B cell (primary cell): ENCODE measurements at places on chromosomes 12 and 14.

DNA sequence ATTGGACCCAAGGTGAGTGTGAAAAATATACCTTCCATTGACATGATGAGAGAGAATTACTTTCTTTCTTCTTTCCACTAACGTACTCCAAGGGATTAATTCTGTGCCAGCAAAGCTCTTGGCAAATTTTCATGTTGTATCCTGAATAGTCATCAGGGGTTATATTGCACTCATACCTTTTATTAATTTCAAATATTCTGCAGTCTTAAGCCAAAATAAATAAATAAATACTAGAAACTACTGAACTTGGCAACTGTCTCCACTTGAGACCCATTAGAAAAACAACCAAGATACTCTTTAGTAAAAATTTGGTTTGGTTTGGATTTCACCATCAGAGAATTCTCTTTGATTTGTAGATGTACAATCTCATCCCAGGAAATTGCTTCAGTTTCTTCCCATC, 22.1 kb upstream of the CLEC14A start:
- DNase-seq: no peak

- no peak for DNase-seq
These were observed 454.5 kb downstream of the ADAMTS20 start for GRCh38 chr12:43097471-43097870.

- no peak for DNase-seq
These were observed 79.1 kb downstream of the CMKLR1 start for GRCh38 chr12:108260039-108260438.

DNA sequence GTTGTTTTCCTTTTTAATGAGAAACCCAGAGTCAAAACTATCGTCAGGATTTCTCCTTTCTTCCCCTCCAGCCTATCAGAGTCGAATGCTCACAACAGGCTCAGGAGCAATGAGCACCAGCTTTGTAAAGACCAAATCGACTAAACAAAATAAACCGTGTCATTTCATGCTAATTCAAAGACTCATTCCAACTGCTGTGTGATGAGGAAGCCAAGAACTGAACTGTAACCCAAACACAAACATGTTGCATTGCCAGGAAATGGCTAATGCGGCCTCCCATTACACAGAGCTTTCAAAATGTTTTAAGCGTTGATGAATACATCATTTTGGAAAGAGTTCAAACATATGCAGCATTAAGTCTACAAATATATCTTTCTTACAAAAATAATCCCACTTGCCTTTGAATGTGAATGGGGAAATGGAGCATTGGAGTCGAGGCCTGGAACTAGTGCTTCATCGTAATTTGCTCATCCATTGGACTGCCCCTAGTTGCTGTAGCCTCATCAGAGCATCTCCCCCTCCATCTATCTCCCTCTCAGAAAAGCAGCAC, 349.5 kb downstream of the GXYLT1 start:
- no peak for DNase-seq

- no peak for DNase-seq
These were observed 209.3 kb downstream of the DAD1 start for GRCh38 chr14:22379727-22380126.

DNA sequence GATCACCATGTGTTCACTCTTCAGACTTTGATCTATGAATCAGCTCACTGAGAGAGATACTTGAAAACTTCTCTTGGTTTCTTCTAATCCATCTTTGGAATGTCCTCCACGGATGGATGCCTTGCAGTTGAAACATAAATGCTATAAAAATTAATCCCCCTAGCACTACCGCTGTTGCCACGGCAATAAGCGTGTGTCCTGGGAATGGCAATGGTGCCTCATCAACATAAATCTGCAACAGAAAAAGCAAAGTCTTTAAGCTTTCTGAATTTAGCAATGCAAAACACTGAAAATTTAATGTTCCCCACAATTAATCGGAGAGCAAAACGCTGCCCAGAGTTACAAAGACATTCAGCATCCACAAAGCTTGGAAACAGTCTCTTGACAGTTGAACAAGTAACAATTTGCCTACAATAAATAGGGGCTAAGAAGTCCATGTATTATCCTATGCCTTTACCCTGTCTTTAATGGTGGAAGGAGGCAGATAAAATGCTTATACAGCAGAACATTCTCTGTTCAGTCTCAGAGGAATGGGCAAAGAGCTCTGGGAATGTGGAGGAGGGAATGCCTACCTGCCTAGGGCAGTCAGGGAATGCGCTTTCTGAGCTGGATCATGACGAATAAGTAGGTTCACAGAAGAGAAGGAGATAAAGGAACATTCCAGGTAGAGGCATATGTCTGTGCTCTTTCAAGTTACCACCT, 70.9 kb upstream of the PPP4R3A start:
- DNase-seq: no peak

DNA sequence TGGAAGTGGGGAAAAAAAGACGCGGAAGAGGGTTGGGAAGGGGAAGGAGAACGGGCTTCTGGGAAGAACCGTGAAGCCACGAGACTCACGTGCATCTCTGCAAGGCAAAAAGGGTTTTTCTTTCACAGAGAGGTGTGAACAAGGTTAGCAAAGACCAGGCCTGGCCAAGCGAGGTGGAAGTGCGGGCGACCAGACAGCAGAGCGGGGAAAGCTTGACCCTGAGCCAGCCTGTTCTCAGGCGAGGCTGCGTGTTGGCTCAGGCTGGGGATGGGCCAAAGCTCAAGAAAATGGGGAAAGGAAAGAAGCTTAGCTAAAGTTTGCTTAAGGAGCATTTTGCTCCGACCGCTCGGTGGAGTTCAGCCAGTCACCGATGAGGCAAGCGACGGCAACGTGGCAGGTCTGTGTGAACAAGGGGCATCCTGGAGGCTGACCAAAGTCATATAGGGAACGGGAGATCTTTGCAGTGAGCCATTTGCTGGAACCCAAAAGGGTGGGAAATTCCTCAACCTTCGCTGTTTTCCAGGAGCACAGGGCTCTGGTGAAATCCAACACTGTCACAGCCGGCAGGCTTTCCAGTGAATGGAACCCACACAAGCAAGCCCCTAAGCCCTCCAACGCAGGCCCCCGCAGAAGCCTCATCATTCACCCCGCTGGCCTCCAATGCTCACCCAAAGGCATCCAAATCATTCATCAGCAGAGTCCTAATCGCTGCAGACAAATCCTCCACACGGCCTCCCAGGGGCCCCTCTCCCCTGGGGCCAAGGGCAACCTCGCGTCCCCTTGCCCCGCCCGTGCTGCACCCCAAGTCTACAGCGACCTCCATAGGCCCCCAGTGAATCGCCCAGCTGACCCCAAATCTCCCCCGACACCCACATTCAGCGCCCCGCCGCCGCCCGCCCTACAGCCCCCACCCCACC, 754 bp downstream of the ZNF605 start:
- DNase-seq: peak; percentile 16

DNA sequence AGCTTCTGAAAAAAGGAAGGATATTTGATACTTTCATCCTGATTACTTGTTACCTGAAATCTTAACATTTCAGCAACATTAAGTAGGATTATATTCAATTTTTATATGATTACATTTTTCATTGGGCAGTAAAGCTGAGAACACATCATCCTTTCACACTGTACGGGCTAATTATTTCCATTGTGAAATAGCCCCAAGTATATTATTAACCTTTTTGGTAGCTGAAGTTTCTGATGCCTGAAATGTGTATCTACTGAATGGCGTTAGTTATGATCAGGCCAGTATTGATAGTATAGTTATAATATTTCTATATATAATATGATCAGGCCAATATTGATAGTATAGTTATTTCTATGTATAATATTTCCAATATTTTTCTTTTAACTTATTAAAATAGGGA, 10.1 kb downstream of the SPATS2 start:
- DNase-seq: no peak

DNA sequence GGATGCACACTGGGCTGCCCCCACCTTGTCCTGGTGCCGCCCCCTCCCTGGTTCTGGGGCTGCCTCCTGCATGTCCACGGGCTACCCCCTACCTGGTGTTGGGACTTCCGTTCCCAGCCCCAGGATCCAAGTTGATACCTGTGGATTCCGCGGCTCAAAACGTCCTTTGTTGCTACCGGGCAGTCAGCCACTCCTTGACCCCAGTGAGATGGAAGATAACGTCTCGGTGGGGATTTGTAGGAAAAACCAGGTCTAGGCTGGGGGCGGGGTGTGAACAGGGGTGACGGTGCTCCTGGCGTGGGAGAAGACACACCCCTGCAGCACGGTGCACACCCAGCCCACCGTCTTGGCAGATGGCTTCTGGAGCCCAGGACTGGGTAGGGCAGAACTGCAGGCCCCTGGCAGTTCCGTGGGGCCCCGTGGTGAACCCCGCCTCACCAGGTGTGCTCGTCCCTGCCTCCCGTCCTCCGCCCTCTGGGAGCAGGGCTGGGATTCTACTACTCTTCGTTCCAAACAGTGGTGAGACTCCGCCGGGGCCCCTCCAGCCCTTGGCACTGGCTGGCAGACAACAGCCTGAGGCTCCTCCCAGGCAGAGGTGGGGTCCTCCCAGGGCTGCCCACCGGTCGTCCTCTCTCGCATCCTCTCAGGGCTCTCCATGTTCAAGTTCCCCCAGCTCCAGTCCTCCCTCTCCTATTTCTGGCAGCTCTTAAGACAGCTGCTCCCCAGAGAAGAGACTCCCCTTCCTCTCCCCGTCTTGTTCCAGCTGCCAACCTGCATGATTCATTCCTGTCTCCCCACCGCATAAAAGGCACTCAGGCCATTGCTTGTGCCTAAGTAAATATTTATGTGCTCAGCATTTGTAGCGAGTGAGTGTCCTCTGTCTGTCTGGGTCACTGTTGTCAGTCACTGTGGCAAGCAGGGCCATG, 75.5 kb downstream of the FBXL14 start:
- no peak for DNase-seq

DNA sequence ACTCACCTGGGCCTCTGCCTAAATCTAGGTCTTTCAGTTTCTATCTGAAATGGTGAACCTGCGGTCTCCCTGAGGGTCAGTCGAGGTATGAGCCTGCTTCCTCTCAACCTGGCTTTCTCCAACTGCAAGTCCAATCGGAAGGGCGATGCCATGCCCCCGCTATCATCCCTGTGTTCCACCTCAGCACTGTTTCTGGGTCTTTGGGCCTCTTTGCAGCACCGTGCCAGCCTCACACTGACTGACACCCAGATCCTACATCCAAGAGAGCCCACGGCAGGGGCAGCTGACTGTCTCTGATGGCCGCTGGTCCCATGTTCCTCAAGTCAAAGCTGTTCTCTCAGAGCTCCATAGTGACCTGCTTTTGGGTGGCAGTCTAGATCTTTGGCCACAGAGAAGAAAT, 120.7 kb downstream of the PAPOLA start:
- no peak for DNase-seq

- no peak for DNase-seq
These were observed 55.4 kb downstream of the SCAF11 start for GRCh38 chr12:45934956-45935355.

- no peak for DNase-seq
These were observed 188.5 kb upstream of the PRMT8 start for GRCh38 chr12:3302401-3303041.

DNA sequence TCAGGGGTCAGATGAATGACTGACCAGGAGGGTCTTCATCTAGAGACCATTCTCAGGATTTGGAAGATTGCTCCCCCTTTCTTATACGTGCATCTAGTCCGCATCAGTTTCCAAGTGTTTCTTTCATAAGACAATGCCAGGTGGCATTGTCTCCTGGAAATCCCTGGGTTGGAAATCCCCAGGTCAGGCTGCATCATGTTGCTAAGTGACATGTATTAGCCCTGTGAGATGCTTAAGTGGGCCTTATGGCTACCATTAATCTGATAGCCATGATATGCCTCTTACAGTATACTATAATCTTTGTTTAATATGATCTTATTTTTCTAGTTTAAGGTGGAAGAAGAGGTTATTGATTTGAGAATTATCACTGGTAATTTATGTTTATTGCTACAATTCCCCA, 92.8 kb downstream of the DIO3 start:
- DNase-seq: no peak

- no peak for DNase-seq
These were observed 380.0 kb downstream of the LRFN5 start for GRCh38 chr14:41986700-41987099.

DNA sequence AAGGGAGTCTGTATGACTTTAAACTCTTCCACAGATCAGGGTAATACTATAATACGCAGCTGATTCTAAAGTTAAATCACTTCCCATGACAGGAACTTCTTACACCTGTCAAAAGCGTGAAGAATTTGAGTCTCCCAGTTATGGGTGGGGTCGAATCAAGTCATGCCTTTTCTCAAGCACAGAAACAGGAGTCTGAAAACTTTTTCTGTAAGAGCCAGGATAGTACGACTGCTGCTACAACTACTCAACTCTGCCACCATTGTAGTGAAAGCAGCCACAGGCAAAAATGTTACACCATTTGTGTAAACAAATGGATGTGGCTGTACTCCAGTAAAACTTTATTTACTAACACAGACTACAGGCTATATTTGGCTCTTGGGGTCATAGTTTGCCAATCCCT, 90.3 kb downstream of the DUSP6 start:
- no peak for DNase-seq

DNA sequence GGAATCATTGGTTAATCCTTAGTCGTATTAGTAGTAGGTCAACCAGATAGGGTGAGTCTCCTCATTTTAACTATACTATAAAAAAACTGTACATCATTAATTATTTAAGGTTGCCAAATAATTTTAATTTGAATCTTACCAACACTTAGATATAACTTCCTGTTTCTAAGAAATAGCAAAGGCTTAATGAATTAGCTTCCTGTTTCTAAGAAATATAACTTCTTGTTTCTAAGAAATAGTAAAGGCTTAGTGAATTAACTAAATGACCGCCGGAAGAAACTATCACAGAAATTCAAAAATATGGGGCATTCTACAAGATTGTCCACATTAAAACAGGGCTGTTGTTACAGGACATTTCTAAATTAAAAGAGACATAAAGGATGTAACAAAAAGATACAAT, 392.9 kb upstream of the FOXG1 start:
- no peak for DNase-seq

GRCh38 chr12:129659961-129660622, 243.7 kb downstream of the TMEM132D start:
- DNase-seq: no peak

GRCh38 chr12:22082190-22082701, 36.2 kb downstream of the CMAS start:
- DNase-seq: no peak

- DNase-seq: no peak
These were observed 156.8 kb downstream of the PDE3A start for GRCh38 chr12:20525064-20525610.

DNA sequence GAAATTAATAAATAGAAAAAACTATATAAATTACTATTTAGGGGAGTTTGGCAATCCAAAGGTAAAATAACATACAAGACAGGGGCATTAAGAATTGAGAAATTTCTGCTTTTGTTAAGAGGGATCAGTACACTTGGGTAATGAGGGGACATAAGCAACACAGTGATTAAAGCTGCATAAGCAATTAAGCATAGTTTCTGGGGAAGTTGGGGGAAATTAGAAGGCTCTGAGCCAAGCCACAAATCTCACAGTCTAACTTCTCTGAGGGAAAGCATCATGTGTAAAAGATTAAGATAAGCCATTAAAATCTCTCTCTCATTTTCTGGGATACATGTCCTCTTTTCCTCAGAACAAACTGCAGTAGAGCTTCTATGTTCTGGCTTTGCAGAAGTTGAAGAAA, 533.9 kb upstream of the LRFN5 start:
- no peak for DNase-seq
